Bone marrow (tissue), 2 donors: ENCODE measurements at places on chromosomes 11 and 22.

- no peak for DNase-seq
These were observed 24.7 kb upstream of the B3GAT1 start for GRCh38 chr11:134436781-134437180.

DNA sequence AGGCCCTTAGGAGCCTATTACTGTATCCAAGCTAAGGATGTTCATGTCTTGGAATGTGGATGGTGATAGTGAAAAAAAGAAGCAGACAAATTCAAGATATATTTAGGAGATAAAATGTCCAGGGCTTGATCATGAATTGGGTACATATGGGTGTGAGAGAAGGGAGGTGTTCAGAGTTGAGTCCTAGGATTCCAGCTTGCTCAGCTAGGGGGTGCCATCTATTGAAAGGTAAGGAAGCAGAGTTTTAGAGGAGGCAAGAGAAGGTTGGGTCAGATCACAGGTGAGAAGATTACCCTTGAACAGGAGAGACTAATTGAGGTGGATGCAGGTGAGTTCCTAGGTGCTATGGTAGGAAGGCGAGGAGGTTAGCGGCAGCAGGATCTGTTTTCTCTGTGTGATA, 60.5 kb downstream of the GRAMD1B start:
- no peak for DNase-seq

- DNase-seq, result no peak
These were observed 59.0 kb downstream of the NCAPD3 start for GRCh38 chr11:134164490-134165370.

- DNase-seq, result no peak
These were observed 31.1 kb upstream of the GCAT start for GRCh38 chr22:37776639-37777005.

GRCh38 chr11:87976009-87976408, 199.2 kb downstream of the RAB38 start:
- DNase-seq, result no peak

DNA sequence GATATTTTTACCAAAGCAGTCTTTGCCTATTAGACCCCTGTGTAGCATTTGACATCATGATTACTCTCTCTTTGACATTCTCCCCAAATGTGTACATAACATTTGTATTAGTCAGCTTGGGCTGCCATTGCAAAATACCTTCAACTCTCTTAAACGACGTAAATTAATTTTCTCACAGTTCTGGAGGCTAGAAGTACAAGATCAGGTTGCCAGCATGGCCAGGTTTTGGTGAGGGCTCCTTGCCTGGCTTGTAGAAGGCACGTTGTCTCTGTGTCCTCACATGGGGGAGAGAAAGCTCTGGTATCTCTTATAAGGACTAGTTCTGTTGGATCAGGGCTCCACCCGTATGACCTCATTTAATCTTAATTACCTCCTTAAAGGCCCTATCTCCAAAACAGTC, 12.3 kb upstream of the DLAT start:
- DNase-seq, result no peak

DNA sequence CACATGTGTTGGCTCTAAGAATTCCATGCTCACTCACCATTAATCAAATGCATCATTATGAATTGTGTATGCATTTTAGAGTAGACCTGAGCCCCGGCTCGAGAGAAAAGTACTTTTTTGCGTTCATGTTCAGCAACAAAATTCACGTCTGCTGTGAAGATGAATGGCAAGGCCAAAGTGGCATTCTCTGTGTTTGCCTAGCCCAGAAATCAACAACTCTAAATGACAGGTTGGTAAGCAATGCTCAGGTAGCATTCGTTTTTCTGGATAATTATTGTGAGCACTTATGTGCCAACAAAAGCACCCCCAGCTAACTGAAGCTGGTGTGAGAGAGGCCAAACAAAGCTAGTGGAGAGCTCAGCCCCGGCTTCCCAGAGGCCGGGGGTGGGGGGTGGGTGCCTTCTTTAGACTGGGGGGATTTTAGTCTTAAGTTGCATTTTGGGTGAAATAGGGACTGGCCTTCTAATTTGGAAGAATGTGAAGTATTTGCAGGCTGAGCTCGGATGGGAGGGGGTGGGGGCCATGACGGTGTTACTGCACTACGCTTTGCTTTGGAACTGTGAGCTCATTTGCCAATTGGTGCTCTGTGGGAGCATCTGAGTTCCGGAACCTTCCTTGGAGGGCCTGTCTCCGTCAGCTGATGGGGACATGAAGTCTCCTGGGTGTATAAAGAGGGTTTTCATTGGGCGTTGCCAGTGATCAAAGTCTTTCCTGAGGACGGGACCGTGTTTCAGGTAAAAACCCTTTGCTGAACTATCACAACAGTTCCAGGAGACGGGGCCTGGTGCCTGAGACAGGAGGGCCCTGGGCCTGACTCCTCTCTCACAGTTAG, 29.0 kb upstream of the ALX4 start:
- DNase-seq, result no peak
